ENCODE measurements at places on chromosomes 3 and 15. TPM values are rescaled to one million over a fixed set of nuclear protein-coding genes. Genes with fewer than 3 reads are reported as not detected.

DNA sequence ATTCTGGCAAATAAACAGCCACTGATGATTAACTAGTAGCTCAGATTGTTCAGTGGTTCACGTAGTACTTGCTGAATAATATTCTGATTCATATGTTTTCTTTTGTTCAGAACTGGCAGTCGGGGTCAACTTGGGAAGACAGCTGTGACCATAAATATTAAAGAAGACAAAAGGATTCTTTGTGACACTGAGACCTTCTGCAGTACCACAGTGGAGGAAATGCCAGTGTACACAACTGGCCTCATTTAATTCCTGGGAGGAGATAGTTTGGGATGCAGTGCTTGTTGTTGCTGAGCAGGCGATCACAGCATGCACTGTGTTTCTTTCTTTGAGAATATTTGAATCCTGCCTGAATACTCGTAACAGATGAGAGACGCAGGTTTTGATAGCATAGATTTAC lies 26.7 kb upstream of the MCF2L2 start:
- no peak for DNase-seq

- DNase-seq: no peak
Measured at GRCh38 chr15:93467337-93467736, 378.3 kb upstream of the RGMA start.

DNA sequence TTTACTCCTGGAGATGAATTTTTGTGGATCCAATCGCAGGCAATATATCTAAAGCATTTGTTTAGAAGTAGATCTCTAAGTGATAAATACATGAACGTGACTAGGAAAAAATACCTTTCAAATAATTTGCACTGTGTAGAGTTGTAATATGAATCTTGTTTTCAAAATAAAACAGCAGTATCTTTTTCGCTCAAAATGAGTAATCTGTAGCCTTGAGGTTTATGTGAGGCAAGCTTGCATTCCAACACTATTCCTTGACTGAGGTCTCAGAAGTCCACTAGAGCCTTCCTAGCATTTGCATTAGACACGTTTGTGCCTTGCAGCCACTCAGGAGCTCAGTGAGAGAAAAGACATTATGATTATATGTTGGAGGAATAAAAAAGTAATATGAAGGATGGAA lies 138.3 kb upstream of the ROBO1 start:
- no peak for DNase-seq

DNA sequence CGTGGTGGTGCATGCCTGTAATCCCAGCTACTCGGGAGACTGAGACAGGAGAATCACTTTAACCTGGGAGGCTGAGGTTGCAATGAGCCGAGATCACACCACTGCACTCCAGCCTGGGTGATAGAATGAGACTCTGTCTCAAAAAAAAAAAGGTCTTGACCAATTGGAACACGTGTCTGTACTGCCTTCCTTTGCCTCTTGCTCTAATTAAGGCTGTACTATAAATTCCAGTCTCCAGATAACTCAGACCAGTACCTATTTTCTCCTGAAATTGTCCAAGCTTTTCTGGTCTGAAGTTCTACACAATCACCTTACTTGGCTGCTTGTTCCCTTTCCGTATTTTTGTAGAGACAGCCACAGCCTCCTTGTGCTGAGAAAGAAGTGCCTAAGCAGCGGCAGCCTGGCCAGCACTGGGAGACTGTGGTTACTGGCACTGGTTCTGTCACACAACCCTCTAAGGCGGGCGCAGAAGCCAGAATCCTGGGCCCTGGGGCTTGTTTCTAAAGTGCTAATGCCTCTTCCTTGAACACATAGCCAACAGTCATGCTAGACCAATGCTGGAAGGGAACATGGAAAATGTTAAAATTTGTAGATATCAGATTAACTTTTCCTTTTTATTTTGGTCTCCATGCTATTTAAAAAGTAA lies 6.2 kb upstream of the CEP70 start:
- no peak for DNase-seq

Gene FAM81A
- 0.41 TPM for total RNA-seq

Gene GPR27
- 0.19 TPM for total RNA-seq

Gene CYP8B1
- not detected for total RNA-seq

Data from glomerular endothelial cell (primary cell).